HCT116 (cell line): ENCODE measurements at places on chromosomes 16 and 17. TPM values are rescaled to one million over a fixed set of nuclear protein-coding genes. Genes with fewer than 3 reads are reported as not detected.

GRCh38 chr16:31397096-31397660, 4.0 kb downstream of the ITGAD start:
- no peaks in the 10 kb centered on the region for H3K27me3 ChIP-seq
- H3K4me1 ChIP-seq, result no peaks in the 10 kb centered on the region
- DNase-seq, result no peak
- H3K36me3 ChIP-seq, result no peaks in the 10 kb centered on the region

GRCh38 chr17:76515274-76515949, 14.2 kb upstream of the RHBDF2 start:
- DNase-seq, result no peak
- no peaks in the 10 kb centered on the region for H3K27me3 ChIP-seq
- no peaks in the 10 kb centered on the region for H3K36me3 ChIP-seq
- no peak overlapping the region for H3K27ac ChIP-seq

DNA sequence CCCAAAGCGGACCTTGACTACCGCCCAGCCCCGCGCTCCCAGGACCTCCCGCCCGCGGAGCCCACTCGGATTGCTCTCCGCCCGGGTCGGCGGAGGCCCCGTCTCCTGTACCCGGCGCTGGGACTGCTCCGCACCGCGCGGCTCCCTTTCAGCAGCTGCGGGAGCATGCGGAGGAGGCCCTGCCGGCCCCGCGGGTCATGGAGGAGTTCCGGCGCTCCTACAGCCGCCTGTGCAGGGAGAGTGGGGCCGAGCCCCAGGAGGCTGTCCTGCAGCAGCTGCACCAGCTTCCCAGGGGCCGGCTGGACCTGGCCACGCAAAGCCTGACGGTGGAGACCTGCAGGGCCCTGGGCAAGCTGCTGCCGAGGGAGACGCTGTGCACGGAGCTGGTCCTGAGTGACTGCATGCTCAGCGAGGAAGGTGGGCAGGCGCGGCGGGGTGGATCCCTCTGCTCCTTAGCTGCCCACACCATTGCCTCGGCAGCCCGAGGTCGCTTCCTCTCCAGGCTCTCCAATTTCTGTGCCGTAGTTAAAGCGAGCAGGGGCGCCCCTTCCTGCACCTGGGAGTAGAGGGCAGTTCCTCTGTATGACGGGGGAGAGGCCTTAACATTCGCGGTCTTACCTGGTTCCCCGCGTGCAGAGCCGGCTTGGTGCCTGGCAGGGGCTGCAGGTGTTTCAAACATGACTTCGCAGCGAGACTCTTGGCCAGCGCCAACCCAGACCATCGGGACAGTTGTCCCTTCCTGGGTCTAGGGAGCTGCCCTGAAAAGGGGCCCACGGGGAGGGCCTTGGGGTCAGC, 539 bp downstream of the LRRC45 start:
- no peak for DNase-seq
- peak overlapping the region; percentile 89 for H3K4me3 ChIP-seq
- no peaks in the 10 kb centered on the region for H3K27me3 ChIP-seq

GRCh38 chr16:64094992-64095634, 1026.8 kb downstream of the CDH11 start:
- no peak for DNase-seq
- no peaks in the 10 kb centered on the region for H3K27me3 ChIP-seq
- no peaks in the 10 kb centered on the region for H3K36me3 ChIP-seq

GRCh38 chr17:17028878-17029535, 13.2 kb upstream of the MPRIP start:
- peak overlapping the region; percentile 1; the same call in 1 of the 2 replicates for H3K4me3 ChIP-seq
- peak overlapping the region; percentile 59 for H3K27ac ChIP-seq
- H3K4me1 ChIP-seq, result peaks cover 70% of the 10 kb centered on the region
- H3K36me3 ChIP-seq, result no peaks in the 10 kb centered on the region
- H3K27me3 ChIP-seq, result no peaks in the 10 kb centered on the region

DNA sequence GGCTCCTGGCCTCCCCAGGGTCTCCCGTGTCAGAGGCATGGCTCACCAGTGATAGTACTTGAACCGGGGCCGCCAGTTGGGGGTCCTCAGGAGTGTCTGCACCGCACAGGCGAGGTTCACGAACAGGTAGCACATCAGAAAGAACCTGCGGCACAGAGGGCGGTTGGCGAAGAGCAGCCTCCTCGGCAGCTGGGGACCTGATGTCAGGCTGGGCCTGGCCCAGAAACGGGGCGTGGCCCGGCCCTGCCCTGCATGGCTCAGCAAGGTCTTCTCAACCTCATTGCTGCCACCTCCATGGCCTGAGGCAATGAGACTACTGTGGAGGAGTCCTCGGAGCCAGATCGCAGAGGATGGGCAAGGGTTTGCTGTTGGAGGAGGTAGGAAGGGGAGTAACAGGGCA, 4.1 kb upstream of the LCAT start:
- no peaks in the 10 kb centered on the region for H3K4me1 ChIP-seq
- H3K36me3 ChIP-seq, result peaks cover 14% of the 10 kb centered on the region; the same call in 1 of the 2 replicates
- no peak overlapping the region for H3K4me3 ChIP-seq
- H3K27ac ChIP-seq, result no peak overlapping the region

- no peak overlapping the region for H3K27ac ChIP-seq
- no peak for DNase-seq
- no peak overlapping the region for H3K4me3 ChIP-seq
- no peaks in the 10 kb centered on the region for H3K27me3 ChIP-seq
- no peaks in the 10 kb centered on the region for H3K36me3 ChIP-seq
These were observed 11.8 kb upstream of the MTSS2 start for GRCh38 chr16:70697594-70698170.

DNA sequence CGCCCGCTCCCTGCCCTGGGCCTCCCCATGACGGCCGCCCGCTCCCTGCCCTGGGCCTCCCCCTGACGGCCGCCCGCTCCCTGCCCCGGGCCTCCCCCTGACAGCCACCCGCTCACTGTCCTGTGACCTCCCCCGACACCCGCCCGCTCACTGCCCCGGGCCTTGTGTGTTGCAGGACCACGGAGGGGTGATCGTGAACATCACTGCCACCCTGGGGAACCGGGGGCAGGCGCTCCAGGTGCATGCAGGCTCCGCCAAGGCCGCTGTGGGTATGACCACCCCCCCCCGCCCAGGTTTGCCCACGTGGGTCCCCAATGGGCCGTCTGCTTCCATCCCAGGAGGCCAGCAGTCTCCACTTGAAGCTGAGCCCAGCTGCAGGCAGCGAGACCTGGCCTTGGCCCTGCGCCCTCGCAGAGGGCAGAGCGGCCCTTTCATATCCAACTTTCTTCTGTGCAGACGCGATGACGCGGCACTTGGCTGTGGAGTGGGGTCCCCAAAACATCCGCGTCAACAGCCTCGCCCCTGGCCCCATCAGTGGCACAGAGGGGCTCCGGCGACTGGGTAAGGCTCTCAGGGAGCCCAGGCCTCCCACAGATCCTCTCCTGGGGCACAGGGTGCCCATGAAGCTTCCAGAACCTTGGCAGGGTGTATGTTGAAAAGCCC, 9.0 kb downstream of the DECR2 start:
- DNase-seq, result no peak
- no peak overlapping the region for H3K4me3 ChIP-seq
- no peak overlapping the region for H3K27ac ChIP-seq
- H3K27me3 ChIP-seq, result no peaks in the 10 kb centered on the region
- H3K4me1 ChIP-seq, result no peaks in the 10 kb centered on the region

The KRTAP1-1 gene
- not detected for total RNA-seq

The CFAP97D1 gene
- 0.15 TPM for total RNA-seq

The SCARF1 gene
- 2.2 TPM for total RNA-seq

The ZMYND15 gene
- total RNA-seq, result 2.8 TPM

The KCNJ18 gene
- not detected for total RNA-seq

The FOXN1 gene
- total RNA-seq, result not detected

The TMEM256 gene
- 110 TPM for total RNA-seq
